Activated CD4-positive, alpha-beta memory T cell treated with anti-CD3 and anti-CD28 coated beads for 36 hours (primary cell): ENCODE measurements at places on chromosomes 12 and 14. TPM values are rescaled to one million over a fixed set of nuclear protein-coding genes. Genes with fewer than 3 reads are reported as not detected.

NFE2 gene
- total RNA-seq = not detected

KRT7 gene
- total RNA-seq = 3.5 TPM

HCAR2 gene
- total RNA-seq = not detected

CLEC9A gene
- not detected for total RNA-seq

SYNDIG1L gene
- not detected for total RNA-seq

PROX2 gene
- 0.33 TPM for total RNA-seq

ZFHX2 gene
- total RNA-seq = 1.2 TPM

IQSEC3 gene
- total RNA-seq = 0.29 TPM

- peak; percentile 35 for DNase-seq
Measured at GRCh38 chr14:89724628-89724960, 229.9 kb downstream of the EFCAB11 start.

GRCh38 chr12:47816403-47817271 is 3.1 kb downstream of the HDAC7 start:
- no peak for DNase-seq

DNA sequence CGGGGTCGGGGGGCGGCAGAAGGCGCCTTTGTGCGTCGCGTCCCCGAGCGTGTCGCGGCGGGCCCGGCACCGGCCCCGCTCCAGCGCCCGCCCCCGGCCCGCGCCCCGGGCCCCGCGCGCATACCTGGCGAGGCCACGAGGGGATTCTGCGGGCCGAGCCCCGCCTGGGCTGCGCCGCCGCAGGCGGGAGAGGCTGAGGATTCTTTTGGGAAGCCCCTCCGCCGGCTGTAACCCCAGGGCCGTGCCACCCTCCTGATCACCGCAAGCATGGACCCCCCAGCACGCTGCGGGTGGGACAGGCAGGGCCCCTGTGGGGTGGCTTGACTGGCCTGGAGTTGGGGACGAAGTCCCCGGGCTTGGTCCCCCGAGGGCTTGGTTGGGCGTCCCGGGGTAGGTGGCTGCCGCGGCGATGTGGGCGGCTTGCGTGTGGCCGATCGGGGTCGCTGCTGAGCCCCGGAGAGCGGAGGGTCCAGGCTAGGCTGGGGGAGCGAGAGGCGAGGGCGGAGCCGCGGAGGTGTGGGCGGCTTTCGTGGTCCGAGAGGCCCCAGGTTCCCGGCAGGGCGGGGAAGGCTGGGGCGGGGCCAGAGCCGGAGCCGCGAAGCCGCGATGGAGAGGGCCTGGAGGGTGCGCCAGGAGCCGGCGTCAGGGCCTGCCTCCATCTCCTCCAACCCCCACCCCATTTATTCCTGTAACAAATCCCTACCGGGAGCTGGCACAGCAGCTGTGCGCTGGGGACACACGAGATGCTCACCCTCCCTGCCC is 28.4 kb upstream of the GPR132 start:
- peak; percentile 87 for DNase-seq

GRCh38 chr12:49539406-49540228 is 787 bp downstream of the KCNH3 start:
- no peak for DNase-seq

GRCh38 chr12:24500421-24500820 is 448.5 kb downstream of the BCAT1 start:
- no peak for DNase-seq

- DNase-seq = no peak
Measured at GRCh38 chr12:80241576-80242273, 142.4 kb downstream of the OTOGL start.

GRCh38 chr12:21500786-21501257 is 613 bp downstream of the RECQL start:
- no peak for DNase-seq

- no peak for DNase-seq
Measured at GRCh38 chr12:8784290-8784888, 38.0 kb upstream of the A2ML1 start.

- no peak for DNase-seq
Measured at GRCh38 chr12:23493672-23494071, 455.8 kb downstream of the SOX5 start.

DNA sequence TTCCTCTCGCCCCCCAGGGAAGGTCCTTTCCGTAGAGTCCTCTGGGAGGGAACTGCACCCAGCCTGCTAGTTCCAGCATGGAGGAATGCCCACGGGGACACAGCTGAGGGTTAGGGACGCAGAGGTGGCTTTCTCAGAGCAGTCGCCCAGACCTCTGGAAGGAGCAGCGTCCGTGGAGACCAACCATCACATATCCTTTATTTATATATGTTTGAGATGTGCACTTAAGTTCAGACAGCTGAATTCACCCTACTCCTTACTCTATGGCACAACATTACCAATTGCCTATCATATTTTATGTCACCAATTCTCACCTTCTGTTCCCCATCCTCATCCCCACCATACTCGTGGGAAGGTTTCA is 305.6 kb upstream of the DIO3 start:
- DNase-seq = no peak

- DNase-seq = peak; percentile 73
Measured at GRCh38 chr12:50246873-50247612, 36.3 kb downstream of the LIMA1 start.

DNA sequence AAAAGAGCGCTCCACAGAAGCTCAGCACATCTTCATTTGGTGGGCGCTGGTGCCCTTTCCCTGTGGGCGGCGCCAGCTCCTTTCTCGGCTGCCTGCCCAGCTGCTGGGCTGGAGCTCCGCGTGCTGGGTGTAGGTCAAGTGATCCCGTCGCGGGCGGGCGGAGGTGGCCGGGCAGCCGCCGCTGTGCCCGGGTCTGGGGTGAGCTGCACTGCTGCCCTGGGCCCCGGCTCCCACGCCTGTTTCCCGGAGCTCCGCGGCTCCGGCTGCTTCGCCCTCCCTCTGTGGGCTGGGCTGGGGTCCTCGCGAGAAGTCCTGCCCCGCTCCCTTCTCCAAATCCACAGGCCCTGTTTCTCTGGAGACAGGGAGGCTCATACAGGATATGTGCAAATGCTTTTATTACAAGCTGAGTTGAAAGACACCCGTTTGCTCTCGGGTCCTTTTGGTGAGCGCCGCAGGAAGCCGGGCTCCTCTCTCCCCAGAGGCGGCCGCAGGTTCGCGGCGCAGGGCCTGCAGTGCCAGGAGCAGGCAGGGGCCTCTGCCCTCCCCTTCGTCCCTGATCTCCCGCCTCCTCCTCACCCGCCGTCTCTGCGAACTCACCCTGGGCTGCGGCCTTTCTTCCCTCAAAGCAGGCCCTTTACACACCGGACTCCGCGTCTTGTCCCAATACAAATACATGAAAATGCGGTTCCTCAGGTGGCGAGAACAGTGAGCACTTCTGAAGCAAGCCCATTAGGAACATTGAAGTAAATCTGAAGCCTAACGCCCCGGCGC is 67.8 kb upstream of the CAPRIN2 start:
- peak; percentile 41 for DNase-seq

GRCh38 chr12:69685810-69686209 is 13.3 kb downstream of the BEST3 start:
- no peak for DNase-seq

DNA sequence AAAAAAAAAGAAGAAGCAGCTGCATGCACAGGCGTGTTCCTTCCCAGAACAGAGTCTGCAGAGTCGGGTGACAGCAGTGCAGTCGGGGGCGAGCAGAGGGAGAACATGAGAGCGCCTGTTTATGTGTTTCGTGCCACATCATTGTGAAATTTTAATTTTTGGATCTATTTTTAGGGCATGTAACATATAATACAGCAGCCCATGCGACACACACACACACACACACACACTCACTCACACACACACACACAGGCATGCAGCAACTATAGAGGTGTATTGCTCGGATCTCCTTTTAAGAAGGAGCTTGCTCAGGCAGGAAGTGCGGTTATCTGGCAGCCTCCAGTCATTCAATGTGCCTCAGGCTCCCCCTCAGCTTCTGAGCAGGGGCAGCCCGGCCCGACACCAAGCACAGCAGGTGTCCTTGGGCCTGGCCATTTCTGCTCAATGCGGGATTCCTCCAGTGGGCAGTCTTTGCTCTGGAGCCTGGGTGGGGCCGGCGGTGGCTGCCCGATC is 71.8 kb downstream of the ZNF664 start:
- DNase-seq = peak; percentile 27

DNA sequence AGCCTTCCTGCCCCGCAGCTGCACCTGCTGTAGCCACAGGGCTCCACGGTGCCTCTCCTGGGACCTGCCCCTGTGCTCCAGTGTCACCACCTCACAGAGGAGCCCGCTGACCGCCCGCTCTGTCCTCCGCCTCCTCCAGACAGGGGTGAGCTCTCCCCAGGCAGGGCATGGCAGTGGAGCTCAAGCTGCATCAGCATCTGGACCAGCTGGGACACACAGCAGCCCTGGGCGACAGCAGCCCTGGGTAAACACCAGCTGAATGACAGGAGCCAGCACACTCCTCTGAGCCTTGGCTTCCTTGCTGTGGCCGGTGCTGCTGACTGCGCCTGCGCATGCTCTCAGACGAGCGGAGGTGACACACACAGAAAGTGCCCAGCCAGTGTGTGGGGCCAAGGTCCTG is 22.0 kb downstream of the CHGA start:
- no peak for DNase-seq

DNA sequence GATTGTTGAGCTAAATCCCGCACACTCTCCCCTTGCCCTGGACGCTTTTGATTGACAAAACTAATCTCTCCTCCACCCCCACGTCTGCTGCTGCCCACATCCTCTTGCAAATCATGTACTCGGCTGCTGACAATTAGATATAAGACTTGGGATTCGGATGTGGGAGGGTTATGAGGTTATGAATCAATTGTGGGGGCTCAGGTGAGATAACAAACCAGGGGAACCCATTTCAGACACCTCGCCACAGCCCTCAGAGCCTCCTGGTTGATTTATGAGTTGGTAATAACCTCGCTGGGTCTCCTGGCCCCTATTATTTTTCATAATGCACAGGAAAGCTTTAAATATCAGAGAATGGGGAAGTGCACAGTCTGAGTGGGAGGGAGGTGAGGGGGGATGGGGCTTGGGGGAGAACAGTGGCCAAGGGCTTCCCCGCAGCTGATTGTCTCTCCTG is 449.9 kb downstream of the DPF3 start:
- peak; percentile 74 for DNase-seq

DNA sequence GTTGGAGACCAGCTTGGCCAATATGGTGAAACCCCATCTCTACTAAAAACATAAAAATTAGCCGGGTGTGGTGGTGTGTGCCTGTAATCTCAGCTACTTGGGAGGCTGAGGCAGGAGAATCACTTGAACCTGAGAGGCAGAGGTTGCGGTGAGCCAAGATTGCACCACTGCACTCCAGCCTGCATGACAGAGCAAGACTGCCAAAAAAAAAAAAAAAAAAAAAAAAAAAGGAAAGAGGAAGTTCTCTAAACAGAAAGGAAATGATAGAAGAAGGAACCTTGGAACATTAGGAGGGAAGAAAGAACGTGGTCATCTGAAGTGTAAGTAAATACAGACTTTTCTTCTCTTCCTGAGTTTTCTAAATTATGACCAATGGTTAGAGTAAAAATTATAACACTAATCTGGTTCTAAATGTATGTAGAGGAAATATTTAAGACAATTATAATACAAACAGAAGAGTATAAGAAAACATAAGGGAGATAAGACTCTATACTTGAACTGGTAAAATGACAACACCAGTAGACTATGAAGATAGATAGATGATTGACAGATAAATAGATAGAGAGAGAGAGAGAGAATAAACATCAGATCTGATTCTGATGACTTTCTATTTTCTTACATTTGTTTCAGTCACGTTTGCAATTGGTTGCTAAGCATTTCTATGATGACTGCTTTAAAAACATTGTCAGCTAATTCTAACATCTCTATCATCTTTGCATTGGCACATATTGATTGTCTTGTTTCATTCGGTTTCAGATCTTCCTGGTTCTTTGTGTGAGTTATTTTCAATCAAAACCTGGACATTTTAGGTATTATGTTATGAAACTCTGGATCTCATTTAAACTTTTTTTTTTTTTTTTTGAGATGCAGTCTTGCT is 12.9 kb upstream of the CORO1C start:
- DNase-seq = no peak

DNA sequence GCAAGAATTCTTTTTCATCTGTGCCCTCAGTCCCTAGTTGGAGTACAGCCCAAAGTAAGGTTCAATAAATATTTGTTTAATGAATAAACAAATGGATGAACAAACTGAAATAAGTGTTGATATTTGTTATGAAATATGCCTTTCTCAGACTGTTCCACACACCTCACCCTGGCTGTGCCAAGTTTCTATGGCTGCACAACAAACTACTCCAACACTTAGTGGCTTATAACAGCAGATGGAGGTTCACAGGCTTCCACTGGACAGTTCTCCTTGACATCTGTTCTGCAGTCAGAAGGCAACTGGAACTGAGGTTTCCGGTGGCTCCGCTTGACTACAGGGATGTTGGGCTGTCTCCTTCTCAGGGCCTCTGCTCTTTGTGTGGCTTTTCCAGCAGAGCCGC is 197.1 kb downstream of the RGS6 start:
- no peak for DNase-seq

- DNase-seq = no peak
Measured at GRCh38 chr12:5622280-5622679, 190.4 kb downstream of the NTF3 start.
